MM.1S (cell line): ENCODE measurements at places on chromosomes 1 and 21.

DNA sequence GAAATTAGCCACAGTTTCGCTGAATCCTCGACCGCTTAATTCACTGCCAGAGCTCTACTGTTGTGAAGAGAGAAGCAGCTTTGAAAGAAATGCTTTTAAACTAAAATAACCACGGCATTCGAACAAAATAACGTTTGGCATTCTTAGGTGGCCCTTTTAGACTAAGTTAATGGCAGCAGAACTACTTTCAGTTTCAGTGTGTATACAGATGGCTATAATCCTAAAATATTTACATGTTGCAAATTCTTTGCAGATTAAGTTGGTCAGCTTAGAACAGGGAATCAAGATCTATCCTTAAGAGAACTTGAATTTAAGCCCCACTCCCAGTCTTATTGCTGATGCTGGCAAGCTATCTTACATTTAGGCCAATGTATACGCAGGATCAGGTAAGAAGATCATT lies 62.7 kb downstream of the ADSS2 start:
- DNase-seq = peak; percentile 69

DNA sequence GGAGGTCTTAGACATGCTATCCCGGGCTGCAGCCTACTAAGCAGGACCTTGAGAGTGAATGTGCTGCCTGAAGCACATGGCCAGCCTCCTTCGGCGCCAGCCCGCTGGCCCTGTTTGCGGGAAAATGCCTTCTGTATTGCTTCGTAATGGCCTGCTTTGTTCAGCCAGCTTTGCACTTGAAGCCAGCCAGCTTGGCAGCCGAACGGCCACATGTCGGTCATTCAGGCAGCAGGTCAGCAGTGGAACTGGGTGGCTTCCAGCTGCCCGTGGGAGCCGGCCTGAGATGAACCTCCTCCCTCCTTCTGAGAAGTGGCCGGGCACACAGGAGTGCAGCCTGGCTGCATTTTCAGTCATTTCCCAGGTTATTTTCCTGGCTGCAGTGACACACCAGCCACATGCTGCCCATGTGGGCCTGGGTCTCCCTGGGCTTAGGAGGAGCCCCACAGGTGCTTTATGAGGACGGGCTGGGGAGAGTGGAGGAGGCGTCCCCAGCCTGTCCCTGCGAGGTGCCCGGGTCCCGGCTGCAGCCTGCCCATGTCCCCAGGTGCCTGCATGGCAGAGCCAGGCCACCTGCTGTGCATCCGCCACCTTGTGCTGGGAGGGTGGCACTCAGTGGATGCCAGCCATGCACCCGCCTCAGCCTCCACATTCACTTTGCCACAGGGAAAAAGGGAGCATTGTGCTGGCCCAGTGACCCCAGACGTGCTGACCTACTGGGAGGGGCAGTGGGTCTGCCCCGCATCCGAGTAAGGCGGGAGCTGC lies 103.5 kb downstream of the SIK1 start:
- no peak for DNase-seq

DNA sequence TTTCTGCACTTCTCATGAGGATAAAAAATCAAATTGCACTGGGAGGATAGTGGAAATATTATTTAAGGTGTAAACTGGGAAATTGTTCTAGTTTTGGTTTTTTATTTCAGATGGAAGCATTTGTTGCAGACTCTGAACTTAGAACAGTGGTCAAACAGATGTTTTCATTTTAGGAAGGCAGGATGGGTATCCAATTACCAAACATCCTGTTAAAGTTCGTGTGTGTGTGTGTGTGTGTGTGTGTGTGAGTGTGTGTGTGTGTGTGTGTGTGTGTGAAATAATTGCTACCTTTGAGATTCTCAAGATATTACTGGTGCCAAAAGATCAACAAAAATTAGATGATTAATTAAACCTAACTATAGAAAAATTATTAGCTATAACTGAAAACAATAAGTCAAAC lies 24.3 kb upstream of the DUSP10 start:
- no peak for DNase-seq

DNA sequence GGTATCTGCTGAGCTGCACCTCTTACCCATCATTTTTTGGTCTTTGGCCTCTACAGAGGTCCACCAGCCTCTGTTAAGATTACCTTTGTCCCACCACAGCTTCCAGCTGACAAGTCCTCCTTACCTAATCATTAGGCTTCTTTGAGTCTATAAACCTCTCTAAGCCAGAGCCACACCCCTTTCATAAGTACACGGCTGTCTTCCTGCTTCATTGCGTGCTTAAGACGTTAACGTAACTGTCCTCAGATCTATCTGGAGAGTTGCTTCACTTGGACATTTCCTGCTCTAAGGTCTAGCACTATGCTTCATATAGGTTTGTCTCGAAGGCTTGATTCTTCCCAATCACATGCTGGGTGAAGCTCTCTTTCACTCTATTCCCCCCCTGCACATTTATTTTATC lies 71.0 kb upstream of the CACHD1 start:
- DNase-seq = no peak

GRCh38 chr1:97201641-97202040 lies 480.1 kb downstream of the PTBP2 start:
- no peak for DNase-seq

DNA sequence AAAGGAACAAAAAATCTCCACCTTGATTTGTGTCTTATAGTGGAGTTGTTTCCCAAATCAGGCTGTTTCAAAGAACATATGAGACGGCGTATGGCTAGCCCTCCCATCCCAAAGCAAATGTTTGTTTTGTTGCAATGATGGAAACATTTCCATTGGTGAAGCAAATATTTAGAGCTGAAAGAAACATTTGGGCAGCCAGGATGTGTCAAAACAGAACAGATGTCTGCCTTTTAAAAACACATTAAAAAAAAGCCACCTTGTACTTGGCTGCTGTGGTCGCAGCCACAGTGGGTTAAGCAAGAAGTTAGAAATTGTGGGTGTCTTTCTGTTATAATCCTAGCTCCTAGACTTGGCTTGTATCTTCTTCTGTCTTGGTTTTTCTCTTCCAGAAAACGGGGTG lies 116.3 kb downstream of the PEX14 start:
- DNase-seq = no peak

DNA sequence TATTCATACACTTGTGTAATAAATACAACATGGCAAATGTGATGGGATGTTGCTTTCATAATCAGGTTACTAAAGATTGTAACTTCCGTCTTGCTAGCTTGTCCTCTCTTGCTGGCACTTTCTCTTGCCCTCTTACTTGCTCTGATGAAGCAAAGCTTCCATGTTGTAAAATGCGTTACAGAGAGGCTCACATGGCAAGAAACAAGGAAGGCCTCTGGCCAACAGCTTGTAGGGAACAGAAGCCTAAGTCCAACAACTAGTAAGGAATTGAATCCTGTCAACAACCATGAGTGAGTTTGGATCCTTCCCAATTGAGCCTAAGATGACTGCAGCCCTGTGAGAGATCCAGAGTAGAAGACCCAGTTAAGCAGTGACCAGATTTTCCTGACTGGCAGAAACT lies 15.4 kb downstream of the TMED5 start:
- no peak for DNase-seq

DNA sequence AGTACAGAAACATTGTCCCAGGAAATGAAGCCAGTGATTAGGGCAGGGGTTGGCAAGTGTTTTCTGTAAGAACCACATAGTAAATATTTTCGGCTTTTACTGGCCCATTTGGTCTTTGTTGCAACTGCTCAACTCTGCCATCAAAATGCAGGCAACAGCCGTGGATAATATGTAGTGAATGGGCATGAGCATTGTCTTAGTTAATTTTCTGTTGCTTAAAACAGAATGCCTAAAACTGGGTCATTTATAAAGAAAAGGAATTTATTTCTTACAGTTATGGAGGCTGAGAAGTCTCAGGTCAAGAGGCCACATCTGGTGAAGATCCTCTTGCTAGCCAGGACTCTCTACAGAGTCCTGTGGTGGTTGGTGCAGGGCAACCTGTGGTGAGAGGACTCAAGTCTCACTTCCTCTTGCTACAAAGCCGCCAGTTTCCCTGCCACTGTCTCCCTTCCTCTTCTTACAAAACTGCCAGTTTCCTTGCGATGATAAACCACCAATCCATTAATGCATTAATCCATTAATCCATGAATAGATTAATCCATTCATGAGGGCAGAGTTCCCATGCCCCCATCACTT lies 166.4 kb downstream of the PSMG1 start:
- peak; percentile 63 for DNase-seq

- no peak for DNase-seq
These were observed 347.0 kb upstream of the AJAP1 start for GRCh38 chr1:4307468-4307845.

DNA sequence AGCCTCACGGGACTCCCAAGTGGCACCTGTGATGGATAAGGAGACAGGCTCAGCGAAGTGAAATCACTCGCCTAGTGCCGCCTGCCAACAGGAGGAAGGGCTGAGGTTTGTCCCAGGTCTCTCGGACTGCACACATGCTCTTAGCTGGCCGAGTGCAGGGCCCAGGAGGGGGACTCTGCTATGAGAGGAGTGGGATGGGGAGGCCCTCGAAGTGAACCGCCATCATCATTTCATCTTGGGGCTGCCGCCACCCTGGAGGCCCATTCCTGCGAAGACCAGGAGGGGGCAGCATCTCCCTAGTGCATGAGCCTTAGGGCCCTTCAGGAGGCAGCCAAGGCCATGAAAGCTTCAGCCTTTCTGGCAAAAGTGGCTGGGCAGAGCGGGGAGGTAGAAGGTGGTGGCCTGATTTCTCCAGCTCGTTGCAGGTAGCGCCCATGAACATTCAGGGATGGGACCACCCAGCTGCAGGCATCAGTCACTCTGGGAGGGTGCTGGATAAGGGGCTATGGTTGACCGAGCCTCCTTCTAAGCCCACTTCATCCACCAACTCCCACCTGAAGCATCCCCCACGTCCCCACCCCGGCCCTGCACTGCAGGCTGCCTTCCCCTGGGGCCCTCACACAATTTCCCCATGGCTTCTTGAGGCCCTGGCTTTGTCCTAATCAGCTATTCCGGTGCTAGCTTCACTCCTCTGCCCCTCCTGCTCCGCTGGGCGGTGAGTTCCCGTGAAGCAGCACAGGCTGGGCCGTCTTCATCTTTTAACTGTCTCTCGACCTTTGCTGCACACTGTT lies 17.2 kb upstream of the RASSF5 start:
- peak; percentile 76 for DNase-seq

DNA sequence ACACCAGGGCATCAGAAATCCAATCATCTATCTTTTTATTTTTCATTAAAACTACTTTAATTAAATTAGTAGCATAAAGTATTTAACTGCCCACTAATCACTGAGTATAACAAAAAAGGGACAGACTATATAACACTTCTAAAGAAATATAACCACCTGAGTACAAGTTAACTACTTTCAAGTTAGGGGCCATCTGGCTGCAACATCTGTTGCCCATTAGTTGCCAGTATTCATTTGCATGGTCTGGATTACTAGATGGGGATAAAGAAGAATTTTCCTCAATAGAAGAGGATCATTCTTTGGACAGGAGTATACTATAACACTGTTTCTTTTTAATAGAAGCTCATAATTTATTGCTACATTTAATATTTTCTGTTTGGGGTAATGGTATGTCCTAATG lies 446.4 kb downstream of the AMY1C start:
- DNase-seq = no peak

DNA sequence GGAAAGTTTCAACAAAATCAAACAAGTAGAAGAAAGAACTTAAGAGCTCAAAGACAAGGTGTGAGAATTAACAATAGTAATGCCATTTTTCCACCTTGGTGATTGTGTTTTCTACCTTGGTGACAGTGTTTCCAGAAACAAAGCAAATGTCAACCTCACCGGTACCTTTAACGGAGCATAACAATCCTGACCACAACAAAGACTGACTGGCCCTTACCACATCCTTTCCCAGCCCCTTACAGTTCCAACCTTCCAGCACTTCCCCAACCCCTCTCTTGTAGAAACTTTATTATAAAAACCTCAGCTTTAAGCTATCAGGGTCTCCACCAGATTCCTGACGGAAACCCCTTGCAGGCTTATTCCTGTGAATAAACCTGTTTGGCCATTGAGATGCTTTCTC lies 16.7 kb downstream of the STYXL2 start:
- DNase-seq = no peak

- DNase-seq = no peak
These were observed 33.3 kb downstream of the SIM2 start for GRCh38 chr21:36732217-36732616.

DNA sequence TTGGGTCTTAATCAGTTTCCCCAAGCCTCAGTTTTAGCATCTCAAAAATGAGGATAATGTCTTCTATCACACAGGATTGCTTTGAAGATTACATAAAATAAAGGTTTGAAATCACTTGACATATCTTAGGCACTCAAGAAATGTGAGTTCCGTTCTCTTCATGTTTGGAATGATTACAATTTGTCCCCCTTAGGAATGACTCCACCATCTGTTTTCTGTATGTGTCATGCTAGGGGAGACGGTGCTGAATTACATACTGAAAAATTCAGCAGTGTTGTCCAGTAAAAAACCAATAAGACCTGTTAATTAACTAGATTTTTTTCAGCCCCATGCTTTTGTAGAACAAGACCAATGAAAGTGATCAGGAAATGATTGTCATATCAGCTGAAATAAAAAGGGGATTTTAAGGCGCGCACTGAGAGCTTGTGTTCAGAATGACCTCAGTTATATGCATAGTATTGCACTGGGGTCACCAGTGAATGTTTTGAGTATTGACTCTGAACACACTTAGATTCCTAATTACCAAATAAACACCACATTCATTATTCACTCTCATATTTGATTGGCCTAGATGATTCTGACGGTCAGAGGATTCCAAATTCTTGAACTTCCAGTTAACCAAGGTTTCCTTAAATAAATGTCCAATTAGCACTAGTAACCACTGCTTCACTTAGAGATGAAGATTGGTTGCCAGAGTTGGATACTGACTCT lies 114.5 kb upstream of the KCNK2 start:
- DNase-seq = no peak
